ENCODE measurements at places on chromosomes 2 and 18.

- no peak for DNase-seq
Measured at GRCh38 chr2:61018318-61018755, 282 bp upstream of the PUS10 start.

DNA sequence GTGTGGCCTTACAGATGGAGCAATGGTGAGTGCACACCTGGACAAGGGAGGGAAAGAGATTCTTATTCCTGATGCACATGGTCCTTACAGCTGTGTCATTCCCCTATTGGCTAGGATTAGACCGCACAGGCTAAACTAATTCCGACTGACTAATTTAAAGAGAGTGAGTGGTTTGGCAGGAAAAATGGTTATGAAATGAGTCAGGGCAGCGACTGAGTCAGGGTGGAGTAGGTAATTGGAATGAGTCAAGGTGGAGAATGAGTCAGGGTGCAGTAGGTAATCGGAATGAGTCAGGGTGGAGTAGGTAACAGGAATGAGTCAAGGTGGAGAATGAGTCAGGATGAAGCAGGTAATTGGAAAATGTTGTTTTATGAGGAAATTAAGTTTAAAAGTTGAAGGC is 1353.7 kb upstream of the LRRTM1 start:
- peak; percentile 76 for DNase-seq

- no peak for DNase-seq
Measured at GRCh38 chr2:55743583-55743982, 49.9 kb upstream of the PNPT1 start.

DNA sequence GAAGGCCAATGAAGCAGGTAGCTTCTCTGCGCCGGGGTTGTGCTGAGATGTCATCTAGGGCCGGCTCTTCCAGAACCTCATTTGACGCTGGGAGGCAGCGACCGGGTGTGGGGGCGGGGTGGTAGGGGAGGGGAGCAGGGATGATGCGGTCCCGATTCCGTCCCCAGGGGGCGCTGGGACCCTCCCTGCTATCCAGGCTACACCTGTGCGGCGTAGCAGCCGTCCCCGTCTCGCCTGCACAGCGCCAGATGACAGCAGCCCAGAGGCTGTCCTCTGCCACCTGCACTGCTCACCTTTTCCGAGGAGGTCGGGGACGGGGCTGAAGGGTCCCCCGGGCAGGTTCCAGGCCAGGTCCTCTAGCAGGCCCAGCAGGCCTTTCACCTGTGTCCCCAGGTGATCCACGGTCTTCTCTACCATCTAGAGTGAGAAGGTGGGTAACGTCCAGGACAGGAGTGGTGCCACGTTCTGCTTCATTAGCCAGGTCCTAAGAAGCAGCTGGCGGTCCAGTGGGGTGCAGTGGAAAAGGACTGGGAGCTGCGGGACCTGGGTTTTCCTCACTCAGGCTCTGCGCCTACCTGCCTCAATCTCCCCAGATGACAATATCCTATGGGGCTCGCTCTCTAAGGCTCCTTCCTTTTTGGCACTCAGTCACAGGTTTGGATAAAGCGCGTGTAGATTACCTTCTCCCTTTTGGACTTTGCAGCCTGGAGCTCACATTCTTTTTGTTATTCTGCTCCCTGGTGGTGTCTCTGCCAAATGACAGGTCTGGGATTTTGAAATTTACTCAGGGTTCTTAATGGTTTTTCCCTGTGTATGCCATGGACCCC is 56.0 kb upstream of the RAB6C start:
- no peak for DNase-seq

DNA sequence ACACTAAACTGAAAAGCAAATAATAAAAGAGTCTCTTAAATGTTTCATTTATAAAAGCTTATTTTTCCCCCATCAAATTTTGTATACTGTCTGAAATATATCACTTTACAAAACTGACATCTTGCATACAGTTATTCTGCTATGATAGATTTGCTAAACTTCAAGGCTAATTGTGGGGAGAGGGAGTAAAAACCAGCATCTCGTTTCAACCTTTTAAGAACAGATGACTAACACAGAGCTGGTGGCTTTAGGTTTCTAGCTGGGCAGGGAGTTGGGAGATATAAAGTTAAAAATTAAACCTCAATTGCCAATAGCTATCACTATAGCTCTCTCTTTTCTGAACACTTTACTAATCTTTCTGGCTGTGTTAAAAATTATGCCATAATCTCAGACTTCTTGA is 23.5 kb downstream of the C1D start:
- no peak for DNase-seq

GRCh38 chr18:63784787-63785452 is 9.7 kb downstream of the SERPINB7 start:
- DNase-seq: no peak

DNA sequence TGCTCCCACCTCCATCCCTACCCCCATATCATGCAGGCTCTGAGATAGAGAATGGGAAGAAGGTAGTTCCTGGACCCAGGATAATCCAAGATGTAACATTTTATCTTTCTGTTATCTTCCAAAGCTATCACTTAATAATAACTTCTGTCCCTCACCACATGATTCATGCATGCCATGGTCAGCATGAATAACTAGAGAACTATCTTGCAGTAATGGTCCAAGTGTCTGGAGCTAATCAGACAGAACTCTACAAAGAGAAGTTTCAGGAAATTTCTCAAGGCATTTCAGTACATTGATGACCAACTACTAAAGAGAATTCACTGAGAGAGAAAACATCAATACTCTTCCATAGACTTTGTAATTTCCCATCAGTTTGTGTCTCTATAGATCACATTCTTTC is 1469.7 kb upstream of the PIK3C3 start:
- DNase-seq: no peak

DNA sequence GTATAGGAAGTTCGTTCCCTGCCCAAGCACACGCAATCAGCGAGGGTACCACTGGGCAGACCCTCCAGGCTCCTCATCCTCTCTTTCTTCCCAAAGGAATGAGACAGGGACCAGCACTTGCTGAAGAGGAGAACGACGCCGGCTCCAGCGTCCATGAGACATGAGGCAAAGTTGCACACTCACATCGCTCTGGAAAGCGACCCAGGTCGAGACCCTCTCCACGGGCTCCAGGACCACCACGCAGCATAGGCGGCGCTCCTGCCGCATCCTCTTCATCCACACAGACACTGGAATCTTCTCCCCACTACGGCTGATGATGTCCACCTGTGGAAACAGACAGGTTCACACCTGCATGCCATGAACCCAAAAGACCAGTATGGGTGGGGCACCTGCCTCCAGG is 10.8 kb downstream of the PASK start:
- DNase-seq: no peak

DNA sequence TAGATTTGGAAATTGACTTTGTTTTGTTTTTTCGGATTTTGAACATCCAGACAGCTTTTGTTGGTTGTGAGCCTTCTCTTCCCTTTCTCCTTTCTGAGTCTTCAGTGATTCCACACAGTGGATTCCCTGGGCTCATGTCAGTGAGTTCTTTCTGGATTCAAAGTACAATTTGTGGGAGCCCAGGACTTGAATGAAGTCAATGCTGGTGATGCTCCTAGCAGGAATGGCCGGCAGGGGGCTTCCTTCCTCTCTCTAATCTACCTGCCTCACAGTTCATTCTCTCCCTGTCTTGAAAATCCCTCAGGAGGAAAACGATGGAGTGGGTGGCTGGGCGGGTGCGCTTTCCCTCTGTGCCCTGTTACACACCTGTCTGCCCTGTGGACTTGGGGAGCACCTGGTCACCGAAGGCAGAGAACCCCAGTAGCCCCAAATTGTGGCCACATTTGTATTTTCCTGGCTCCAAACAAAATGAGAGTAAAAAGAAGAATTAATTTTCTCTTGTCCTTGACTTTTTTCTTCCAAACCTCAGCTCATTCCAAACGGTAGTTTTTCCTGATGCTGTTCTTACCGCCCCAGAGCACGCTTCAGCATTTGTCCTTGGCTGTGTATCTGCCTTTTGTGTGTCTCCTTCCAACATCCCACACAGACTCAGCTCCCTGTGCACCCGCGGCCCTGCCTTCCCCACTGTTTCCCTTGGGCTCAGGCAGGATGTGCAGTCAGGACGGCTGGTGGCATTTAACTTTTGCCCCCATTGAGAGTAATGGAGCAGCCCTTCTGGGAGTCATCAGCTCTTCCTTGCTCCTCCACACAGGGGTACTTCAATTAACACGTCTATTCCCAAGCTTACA is 86.6 kb downstream of the MARCO start:
- no peak for DNase-seq

- no peak for DNase-seq
Measured at GRCh38 chr2:241976296-241976695, 106.8 kb downstream of the RTP5 start.

- no peak for DNase-seq
Measured at GRCh38 chr2:107306881-107307280, 420.9 kb upstream of the ST6GAL2 start.

DNA sequence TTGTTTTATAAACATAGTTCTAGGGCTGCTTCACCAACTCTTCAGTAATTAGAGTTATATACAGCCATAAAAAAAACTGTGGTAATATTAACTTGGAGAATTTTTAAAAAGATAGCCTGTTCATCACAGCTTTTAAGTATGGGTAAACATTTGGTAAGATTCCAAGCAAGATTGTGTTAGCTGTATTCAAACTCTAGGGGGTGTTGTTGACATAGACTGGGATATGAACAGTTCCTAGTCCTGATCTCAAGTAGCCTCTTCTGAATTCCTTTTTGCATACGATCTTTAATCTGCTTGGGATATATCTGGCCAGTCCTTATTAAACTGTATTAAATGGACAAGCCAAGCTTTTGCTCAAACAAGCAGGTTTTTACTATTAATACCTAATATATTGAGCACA is 13.4 kb downstream of the NOP58 start:
- no peak for DNase-seq

GRCh38 chr18:6284300-6284699 is 130.4 kb downstream of the L3MBTL4 start:
- DNase-seq: no peak

GRCh38 chr2:241108271-241109209 is 6.5 kb upstream of the MTERF4 start:
- no peak for DNase-seq
